Activated T-helper 17 cell treated with anti-CD3 and anti-CD28 coated beads, Interleukin-2, amount 50 U/mL, for 72 hours (primary cell): ENCODE measurements at places on chromosomes 7 and 10.

- ATAC-seq: no peak
Observed at GRCh38 chr10:30431435-30431911, 2.5 kb upstream of the MAP3K8 start.

GRCh38 chr10:112160834-112161233 is 22.7 kb downstream of the GPAM start:
- no peak for ATAC-seq

- ATAC-seq: no peak
Observed at GRCh38 chr7:87445897-87446296, 29.6 kb downstream of the ABCB4 start.

- ATAC-seq: no peak
Observed at GRCh38 chr7:29565982-29566746, 2.5 kb downstream of the PRR15 start.

GRCh38 chr7:90587766-90588165 is 8.4 kb upstream of the CDK14 start:
- ATAC-seq: no peak

DNA sequence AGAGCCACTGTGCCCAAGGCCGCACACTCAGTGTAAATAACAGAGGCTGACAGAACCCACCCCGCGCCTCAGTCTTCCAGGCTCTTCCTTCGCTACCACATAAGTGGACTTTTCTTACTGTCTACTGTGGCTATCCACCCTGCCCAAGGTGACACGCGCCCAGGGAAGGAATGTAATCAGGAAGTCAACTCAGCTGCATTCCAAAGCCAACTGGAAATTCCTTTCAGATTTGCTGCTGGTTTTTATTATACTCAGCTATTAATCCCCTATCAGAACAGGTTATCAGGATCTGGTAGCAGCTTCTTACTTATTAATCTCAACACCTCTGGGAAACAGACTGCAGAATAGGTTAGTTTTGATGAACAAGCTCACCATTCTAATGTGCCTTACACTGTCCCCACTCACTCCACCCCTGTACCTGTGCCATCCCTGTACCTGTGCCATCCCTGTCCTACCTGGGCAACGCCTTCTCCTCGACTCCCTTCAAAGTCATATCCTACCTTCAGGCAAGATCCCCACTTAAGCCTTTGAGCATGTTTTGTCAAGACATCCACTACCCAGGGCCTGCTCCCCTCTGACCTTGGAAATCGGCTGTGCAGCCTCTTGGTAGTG is 90.7 kb downstream of the NHLRC2 start:
- ATAC-seq: no peak

DNA sequence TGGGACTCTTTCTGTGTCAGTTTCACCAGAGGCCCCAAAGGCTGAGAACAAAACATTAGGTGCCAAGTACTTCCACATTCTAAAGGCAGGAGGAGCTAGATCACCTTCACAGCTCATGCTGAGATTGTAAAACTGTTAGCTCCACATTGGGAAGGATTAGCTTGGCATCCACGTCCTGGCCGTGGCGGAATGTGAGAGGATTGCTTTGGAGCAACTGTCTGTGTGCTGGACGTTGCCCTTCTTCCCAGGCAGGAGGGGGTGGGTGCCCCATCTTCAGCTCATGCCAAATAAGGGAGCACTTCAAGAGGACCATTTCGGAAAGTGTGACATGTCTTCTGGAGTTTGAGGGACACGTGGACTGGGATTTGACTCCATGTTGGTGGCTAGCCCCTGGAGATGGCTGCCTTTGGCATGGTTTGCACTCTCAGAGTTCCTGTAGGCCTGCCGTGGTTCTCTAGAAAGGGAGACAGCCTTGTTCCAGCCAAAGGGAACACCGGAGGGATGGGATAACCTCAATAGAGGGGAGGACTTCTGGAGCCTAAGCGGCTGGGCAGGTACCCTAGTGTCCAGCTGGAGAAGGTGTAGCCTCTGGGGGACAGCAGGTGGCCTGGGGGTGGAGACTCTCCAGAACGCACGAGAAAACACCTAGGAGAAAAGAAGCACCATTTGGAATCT is 19.9 kb upstream of the FMC1 start:
- ATAC-seq: no peak

- no peak for ATAC-seq
Observed at GRCh38 chr10:83753490-83753889, 385.8 kb upstream of the GHITM start.

DNA sequence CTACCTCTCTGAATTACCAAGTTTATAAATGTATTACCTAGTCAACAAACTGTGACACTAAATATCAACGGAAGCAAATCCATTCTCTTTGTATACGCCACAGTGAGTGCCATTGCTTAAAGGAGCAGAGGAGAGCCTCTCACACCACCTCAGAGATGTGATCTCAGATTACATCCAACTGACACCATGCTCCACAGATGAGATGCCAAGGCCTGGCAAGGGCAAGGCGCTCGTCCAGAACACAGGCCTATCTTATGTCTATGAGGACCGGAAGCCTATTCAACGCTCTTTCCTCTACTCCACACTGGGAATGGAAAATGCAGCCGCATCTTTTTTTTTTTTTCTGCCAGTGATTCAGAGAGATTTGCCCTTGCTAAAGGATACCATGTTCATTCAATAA is 11.4 kb downstream of the PDIA4 start:
- ATAC-seq: no peak

DNA sequence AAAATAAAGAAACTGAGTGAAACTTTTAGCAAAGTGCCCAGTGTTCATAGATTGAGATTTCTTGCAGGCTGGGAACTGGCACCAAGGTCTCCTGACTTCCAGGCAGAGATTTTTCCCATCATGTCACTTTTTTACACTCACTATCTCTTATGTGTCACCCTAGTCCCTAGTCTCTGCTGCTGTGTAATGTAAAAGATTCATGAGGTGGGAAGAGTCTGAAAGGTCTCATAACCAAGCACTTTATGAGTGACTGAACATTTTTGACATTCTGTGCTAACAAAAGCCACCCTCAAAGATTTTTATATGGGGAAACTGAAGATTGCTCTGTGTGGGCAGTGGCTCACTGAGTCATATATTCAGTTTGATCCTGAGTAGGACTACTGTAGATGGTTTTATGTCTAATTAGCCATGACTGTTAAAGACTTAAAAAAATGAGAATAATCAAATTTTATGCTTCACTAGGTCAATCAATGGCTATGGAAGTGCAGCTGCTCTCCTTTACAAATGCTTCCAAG is 900.3 kb upstream of the SORCS1 start:
- no peak for ATAC-seq

- no peak for ATAC-seq
Observed at GRCh38 chr10:24575481-24576002, 148.1 kb downstream of the ARHGAP21 start.

- no peak for ATAC-seq
Observed at GRCh38 chr7:44665531-44666213, 59.2 kb downstream of the OGDH start.

DNA sequence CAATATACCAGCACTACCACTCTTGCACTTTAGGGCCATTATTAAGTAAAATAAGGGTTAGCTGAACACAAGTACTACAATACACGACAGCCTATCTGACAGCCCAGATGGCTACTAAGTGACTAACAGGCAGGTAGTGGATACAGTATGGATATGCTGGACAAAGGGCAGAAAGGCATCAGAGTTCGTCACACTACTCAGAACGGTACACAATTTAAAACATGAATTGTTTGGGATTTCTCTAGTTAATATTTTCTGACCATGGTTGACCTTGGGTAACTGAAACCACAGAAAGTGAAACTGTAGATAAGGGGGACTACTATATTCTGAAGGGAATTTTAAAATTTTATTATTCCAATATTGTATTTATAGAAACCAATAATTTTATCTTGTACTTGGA is 101.3 kb upstream of the SKAP2 start:
- ATAC-seq: no peak

DNA sequence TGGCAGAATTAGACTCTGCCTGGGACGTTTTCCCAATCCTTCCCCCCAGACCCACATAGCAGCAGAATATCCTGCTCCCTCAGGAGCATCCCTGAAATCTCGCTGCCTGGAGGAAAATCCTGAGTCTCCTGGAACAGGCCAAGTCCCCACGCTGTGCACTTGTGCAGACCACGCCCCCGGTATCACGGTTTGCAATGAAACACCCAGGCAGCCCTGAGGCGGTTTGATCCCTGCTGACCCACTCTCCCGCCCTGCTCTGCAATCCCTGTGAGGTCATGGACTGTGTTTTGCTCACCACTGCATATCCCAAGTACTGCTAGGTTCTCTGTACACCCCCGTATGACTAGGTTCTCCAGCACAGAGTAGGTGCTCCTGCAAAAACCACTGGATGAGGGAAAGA is 411.8 kb upstream of the MGMT start:
- no peak for ATAC-seq

GRCh38 chr7:149241696-149242095 is 2.2 kb downstream of the ZNF212 start:
- ATAC-seq: no peak

DNA sequence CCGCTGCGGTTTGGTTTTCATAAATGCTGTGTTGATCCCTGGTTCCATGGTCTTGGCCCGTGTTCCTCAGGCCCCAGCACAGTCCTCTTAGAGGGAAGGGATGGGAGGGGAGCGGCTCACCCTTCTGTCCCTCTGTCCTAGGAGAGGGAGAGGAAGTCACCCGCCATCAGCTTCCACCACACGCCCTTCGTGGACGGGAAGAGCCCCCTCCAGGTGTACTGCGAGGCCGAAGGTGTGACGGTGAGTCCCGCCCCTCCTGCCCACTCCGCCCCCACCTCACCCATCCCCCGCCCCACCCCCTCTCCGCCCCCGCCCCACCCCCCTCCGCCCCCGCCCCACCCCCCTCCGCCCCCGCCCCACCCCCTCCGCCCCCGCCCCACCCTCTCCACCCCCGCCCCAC is 37.5 kb upstream of the DPYSL4 start:
- no peak for ATAC-seq

DNA sequence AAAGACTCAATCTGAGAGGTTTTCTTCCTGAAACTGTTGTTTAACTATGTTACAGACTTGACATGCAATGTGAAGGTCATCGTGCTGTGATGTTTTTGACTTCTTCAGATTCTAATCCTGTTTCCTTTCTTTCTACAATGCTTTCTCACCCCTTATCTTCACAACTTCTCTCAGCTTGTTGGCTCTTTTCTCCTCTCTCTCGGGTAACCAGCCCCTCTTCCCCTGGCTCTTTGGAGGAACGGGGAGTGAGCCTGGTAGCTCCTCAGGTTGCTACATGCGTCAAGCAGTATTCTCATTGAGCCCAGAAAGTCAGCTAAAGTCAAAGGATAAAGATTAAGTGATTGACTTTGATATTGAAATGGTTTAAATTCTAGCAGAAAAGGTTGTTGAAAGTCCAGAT is 40.1 kb downstream of the SEC23IP start:
- ATAC-seq: no peak

GRCh38 chr7:117188376-117188775 is 134.5 kb downstream of the WNT2 start:
- no peak for ATAC-seq

DNA sequence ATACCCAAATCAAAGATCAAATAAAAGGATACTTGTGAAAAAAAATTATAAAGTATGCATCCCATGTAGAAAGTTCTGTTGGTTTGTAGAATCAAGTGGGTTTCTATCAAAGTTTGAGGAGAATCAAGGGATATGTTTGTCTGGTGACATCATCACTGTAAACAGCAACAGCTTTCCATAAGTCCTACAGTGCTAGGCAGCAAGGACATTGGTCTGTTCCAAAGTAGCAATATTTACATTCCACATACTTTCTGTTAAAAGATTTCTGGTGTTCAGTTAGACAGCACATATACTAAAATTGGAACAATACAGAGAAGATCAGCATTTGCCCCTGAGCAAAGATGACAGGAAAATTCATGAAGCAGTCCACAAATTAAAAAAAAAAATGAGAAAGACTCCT is 683.9 kb downstream of the XPNPEP1 start:
- ATAC-seq: no peak

DNA sequence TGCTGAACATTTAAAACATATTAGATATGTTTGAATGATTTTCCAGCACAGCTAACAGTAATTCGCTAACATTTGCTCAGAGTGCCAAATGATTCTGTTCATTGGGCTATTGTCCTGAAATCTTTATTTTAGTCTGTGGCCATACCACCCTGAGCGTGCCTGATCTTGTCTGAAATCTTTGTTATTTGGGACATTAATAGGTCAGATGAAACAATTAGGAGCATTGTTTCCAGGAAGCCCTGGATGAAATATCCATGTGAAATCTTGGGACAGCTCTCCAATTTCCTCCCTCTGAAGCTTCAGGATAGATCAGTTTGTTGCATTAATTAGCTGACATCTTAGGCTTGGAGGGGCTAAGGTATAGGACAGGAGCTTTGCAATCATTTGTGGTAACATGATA is 512.0 kb downstream of the KIF20B start:
- no peak for ATAC-seq
